Fibroblast of the aortic adventitia (primary cell): ENCODE measurements at places on chromosomes 4 and X.

- no peak for DNase-seq
These were observed 545.7 kb upstream of the AGA start for GRCh38 chr4:177987896-177988295.

DNA sequence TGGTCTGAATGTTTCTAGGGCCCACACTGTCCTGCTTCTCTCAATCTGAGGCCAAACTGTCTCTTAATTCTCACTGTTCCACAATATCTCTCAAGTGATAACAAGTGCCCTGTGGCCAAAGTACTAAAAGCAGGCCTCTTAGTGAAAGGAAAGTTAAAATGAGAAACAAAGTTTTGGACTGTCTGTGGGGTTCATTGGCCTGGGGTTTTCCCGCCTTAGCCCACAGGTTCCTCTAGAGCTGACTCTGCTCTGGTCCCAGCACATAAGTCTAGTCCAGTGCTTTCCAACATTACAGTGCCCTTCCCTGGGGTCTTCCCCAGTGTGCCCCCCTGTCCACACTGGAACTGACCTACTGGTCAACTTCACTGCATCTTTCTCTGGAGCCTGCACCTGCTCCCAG, 6.3 kb downstream of the MAGEB1 start:
- no peak for DNase-seq

DNA sequence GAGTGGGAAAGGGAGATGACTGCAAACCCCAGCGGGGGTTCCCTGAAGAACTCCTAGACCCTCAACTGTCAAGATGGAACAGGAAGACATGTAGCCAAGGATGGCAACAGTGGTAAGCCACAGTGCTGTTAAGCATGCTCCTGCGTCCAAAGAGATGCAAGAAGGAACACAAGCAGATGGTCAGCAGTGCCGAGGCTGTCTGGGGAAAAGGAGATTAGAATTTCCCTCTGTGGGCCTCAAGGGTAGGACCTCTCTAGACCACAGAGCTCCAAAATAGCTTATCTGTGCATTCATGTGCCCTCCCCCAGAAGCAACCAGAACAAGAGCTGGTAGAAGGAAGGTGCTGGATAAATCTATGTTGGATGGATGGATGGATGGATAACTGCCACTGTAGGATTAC, 82.0 kb upstream of the CPEB2 start:
- no peak for DNase-seq

GRCh38 chr4:152780267-152780778, 569 bp downstream of the ARFIP1 start:
- peak; percentile 47 for DNase-seq

DNA sequence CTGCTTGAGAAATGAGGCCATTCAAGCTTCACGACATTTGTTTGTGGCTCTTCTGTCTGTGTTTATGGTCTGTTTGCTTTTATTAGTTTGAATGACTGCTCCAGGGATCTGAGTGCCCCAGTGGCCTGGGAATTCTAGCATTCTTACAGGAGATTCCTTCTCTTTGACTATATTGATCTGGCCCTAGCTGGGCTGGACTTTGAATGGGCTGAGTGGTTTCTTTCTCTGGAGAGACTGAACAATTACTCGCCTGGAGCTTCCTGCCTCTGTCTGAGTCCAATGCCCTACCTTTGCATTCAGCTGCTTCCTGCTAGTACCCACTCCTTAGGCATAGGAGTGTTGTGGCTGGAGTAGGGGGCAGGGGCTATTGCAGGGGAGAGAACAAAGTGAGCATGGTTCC, 51.2 kb upstream of the EDA start:
- no peak for DNase-seq

- peak; percentile 92 for DNase-seq
These were observed 516.2 kb upstream of the ADGRL3 start for GRCh38 chr4:60683973-60684372.

DNA sequence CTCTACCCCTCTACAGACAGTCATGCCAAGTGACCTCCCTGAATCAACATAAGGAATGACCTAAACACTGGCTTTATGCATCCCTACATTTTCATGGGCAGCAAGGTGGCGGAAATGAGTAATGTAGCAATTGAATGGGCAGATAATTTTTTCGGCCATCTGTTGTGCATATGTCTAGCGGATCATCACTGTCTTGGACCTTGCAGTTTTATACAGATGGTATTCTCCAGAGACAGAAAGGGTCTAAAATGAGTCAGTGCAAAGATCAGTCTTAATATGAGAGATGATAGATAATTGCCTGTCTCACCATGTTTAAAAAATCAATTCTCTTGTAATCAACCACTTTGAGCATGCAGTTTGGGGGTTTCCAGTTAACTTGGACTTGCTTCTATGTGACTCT, 177.3 kb upstream of the DKK2 start:
- DNase-seq: no peak

DNA sequence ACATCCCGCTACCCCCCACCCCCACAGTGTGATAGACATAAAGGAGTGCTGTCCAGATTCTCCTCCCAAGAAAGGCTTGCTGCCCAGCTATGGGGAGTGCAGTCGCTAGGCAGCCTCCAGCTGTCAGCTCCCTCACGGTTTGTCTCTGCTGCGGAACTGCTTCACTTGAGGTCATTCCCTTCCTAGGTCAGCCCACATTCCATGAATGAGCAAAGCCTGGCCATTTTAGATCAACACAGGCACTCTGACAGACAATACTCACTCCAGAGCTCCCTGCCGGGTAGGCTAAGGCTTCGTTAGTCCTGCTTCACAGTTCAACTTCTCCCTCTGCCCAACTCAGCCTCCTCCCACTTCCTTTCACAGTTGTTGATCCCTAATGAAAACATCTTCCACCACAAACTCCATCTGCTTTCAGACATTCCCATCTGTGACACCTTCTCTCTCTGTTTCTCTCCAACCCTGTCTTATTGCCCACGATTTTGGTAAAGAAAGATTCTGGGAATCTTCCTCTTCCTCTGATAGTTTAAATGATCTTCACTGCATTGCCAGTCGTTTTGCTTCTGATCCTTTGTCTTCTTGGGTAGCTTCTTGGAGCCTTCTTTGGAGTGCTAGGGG, 318.9 kb upstream of the F9 start:
- DNase-seq: no peak

- no peak for DNase-seq
These were observed 35.5 kb upstream of the FAT1 start for GRCh38 chr4:186758929-186759682.

GRCh38 chrX:110915111-110915510, 119.5 kb upstream of the CHRDL1 start:
- peak; percentile 77 for DNase-seq

GRCh38 chr4:55635282-55635681, 816 bp downstream of the NMU start:
- no peak for DNase-seq

- DNase-seq: no peak
These were observed 31.0 kb downstream of the UNC5C start for GRCh38 chr4:95517576-95518345.

DNA sequence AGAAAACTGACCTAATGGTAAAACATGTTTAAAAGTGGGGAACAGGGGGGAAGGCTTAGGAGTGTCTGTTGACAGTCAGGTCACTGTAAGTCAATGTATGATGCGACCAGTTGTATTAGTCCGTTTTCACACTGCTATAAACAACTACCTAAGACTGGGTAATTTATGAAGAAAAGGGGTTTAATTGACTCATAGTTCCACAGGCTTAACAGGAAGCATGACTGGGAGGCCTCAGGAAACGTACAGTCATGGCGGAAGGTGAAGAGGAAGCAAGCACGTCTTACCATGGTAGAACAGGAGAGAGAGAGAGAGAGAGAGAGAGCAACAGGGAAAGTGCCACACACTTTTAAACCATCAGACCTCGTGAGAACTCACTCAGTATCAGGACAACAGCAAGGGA, 13.0 kb upstream of the PLAC1 start:
- no peak for DNase-seq

DNA sequence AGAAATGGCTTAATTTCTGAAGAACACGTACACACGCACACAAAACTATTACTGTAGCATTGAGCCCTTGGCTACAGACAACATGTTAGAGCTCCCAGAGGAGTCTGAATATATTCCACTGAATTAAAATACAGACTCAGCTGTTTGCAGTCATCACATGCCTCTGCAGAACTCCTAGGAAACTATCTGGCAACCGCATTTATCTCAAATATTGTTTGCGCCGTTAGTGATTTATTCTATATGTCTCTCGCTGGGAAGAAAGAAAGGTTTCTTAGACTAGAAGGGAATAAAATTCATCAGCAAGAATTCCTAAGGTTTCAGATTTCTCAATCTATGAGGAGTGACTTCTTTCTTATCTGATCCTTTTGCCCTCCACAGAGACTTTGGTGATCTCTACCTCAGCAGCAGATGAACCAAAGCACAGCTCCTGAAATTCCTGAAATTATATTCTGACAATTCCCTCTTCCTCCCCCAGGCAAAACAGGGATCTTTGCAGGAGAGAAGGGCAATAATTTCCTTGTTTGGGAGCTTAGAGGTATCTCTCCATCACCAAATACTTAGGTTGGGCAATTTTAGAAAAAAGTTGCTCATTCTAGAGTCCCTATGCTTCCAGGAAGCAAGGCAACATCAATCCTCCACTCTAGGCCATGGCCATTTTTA, 199.2 kb downstream of the APBB2 start:
- DNase-seq: peak; percentile 30

DNA sequence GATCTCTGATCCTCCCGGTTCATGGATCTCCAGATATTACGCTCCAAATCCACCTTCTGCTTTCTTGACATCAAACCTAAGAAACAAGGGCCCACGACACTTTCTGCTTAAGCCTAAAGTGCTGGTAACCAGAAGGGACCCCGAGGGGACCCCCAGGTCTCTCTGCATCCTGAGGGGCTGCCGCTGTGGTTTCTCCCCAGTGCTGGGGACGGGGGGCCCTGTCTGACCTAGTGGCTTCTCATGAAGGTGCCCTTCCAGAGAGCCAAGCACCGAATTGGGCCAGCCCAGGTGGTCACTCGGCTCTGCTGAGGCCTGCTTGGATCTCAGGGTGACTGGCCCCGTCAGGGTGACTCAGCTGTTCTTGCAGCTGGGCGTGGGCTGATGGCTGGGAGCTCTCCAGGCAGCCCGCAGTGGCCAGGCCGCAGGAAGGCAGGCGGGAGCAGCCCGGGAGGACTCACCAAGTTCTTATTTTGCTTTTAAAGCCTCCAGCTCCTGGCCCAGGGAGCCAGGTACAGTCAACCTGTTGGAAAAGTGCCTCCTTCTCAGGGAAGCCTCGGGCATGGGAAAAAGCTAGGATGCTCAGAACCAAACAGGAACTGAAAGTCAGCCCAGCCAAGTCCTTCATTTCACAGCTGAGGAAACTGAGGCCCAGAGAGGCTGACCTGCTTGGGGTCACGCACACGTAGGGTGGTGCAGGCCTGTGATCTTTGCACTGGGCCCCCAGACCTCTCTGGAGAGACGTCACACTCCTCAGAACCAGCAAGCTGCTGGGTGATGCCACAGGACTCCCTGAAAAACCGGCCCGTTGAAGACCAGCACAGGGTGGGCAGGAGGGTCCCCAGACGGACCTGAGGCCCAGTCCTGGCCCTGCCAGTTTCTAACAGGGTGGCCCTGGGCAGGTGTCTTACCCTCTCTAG, 16.7 kb downstream of the BLOC1S4 start:
- peak; percentile 93 for DNase-seq

- DNase-seq: no peak
These were observed 24.9 kb downstream of the TNMD start for GRCh38 chrX:100609591-100609990.

DNA sequence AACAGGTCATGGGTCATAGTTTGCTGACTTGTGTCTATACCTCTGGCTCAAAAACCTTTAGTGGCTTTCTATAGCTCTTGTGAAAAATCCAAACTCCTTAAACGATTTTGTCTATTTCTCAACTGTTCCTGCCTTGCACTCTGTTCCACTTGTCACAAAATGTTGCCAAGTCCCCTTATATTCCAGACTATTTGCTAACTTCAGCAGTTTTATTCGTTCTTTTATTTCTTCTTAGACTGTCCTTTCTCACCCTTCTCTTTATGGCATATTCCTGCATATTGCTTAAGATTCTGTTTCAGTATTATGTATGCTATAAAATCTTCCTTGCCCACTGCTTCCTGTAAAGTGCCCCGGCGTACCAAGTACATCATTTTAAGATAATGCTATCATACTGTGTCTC, 80.8 kb downstream of the RAB28 start:
- no peak for DNase-seq

DNA sequence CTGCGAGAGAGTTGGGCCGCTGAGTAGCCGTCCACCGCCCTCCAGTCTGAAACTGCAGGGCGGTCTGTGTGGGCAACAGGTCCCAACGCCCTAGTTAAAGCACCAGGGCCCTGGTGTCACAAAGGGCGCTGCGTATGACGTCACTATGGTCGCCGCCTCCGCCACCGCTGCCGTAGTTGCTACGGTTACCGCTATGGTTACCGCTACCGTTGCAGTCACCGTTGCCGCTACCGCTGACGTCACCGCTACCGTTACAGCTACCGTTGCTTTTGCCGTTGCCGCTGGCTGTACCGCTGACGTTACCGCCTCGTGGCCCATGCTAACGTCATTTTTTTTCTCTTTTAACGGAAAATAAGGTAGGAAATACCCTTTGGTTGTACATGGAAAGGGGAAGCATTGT, at the start of gene PPP1R2C:
PPP1R2C (minus strand) TSS at position 68 of the 400 bp plus-strand sequence. CDS start 84 bp downstream, outside the sequence.
- no peak for DNase-seq

GRCh38 chrX:54043056-54043455, 1.2 kb downstream of the PHF8 start:
- no peak for DNase-seq

GRCh38 chrX:9654929-9655328, 110.7 kb downstream of the GPR143 start:
- no peak for DNase-seq

- DNase-seq: no peak
These were observed 23.1 kb downstream of the SEL1L3 start for GRCh38 chr4:25839687-25840086.

DNA sequence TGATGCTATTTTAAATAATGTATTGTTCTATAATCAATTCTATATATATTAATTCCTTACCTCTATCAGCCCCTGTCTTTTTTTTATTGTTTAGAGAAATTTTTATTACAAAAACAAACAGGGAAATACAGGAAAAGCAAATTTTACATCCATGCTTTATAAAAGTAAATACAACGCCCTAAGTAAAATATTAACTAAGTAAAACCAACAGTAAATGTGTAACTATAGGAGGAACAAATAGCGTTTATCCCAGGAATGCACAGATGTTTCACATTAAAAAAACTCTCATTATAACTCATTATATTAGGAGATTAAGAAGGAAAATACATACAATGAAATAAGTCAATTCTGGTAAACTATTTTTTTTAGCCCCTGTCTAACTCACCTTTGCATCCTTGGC, 8.2 kb upstream of the ITM2A start:
- DNase-seq: no peak

- DNase-seq: no peak
These were observed 423.0 kb upstream of the FAM241A start for GRCh38 chr4:111722213-111722720.
